ENCODE measurements at places on chromosomes 1 and 21.

DNA sequence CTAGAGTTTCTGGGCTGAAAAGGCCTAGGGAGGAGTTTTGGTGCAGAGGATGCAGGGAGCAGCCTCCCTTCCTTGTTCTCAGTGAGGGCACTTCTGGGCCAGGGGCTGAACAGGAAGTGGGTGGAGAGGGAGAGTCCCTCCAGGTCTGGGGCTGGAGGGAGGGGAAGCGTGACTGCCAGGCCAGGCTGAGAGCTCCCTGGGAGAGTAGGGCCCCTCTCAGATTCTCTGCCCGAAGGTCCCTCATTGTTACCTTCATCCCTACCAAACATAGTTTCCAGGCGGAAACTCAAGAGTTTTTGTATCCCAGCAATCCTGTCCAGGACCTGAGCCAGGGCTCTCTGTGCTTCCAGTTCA lies 36.8 kb downstream of the CITED4 start:
- DNase-seq: no peak

- DNase-seq: peak; percentile 69
Observed at GRCh38 chr1:234486858-234487840, 8.2 kb upstream of the TARBP1 start.

DNA sequence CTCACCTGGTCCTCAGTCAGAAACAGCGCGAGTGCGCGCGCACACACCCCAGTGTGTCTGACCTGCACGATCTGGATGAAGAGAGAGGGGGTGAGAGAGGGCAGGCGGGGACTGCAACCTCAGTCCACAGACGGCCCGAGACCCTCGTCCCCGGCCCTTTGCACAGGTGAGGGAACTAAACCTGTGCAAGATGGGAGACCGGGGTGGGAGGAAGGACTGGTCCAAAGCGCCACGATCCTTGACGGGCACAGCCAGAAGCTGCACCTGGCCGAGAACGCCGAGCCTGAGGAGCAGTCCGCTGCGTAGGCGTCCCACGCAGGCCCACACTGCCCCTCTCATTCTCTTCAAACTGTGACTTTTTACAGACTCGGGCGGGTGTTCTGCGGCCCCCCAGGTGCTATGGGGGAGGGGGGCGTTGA lies 519 bp upstream of the IQCC start:
- no peak for DNase-seq

- DNase-seq: no peak
Observed at GRCh38 chr1:65021795-65022194, 55.4 kb upstream of the JAK1 start.

GRCh38 chr1:215793180-215793579 lies 226.1 kb downstream of the KCTD3 start:
- peak; percentile 86 for DNase-seq

DNA sequence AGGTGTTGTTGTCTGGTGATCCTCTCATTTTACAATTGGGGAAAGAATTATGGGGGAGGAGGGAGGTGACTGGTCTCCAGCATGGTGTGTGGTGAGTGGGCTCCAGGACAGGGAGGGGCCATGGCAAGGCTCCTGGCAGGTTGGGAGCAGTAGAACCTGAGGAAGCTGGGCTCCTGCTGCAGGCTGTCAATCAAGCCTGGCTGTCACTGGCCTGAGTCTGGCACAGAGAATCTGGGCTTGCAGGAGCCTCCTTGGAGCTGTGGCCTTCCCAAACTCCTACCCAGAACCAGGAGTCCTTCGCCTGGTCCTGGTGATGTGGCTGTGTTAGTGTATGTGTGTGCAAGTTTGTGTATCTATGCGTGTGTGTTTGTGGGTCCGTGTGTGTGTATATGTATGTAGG lies 131.9 kb upstream of the CSF3R start:
- DNase-seq: no peak

- DNase-seq: no peak
Observed at GRCh38 chr1:117138106-117138505, 16.6 kb upstream of the TRIM45 start.

- DNase-seq: no peak
Observed at GRCh38 chr1:196027127-196027526, 581.1 kb downstream of the KCNT2 start.

DNA sequence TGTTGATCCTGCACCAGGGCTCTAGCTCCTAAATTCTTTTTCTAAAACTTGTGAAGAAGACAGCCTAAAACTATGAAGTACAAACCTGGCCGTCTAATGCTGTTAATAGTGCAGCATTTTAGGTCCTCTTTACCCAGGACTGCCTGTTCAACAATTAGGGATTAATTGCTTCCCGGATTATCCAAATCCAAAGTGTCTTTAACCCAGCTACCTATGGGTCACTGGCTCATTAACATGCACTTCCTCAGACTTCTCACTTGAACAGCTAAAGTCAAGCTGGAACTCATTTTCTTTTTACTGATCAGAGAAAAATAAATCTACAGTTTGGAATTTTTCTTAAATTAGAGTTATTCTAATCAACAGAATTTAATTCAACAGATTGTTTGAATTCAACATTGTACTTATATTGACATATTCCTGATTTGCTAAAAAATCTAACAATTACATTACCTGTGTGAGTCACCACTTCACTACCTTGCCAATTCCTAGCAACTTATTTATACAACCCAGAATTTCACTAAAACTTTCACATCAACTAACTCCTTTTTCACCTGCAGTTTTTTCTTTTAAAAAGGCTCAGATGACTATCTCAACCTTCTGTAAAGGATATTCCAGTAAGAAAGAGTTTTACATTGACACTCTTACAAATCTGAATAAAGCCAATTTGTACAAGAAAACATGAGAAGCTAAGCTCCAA lies 3.3 kb downstream of the HNRNPU start:
- no peak for DNase-seq

DNA sequence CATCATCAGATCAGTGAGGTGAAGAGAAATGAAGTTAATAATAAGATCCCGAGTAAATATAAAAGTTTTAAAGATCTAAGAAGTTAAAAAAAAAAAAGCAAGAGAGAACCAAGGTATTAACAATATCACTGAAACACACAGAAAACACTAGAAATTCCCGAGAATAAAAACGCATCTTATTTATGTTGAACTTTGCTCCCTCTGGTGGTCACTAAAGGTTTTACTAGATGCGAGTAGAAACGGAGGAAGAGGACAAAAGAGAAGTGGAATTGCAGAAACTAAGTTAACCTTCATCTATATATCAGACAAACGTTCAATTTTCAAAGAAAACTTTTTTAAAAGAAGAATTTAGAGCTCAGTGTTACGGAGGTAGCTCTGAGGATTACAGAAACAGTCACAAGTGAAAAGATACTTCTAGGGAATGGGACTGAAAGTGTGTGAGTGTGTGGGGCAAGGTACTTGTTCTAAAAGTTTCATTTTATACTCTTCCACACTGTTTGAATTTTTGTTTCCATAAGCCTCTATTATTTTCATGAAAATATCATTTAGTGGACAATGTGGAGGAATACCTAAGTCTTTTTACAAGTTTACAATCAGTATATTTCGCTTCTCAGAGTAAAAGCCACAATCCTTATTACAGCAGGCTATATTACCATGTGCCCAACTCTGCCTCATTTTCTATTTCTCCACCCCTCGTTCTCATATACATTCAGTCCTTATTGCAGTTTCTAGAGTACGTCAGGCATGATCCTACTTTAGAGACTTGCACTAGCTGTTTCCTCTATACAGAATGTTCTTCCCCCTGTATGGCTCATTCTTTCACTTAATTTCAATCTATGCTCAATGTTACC lies 19.7 kb downstream of the ACBD6 start:
- peak; percentile 56 for DNase-seq

DNA sequence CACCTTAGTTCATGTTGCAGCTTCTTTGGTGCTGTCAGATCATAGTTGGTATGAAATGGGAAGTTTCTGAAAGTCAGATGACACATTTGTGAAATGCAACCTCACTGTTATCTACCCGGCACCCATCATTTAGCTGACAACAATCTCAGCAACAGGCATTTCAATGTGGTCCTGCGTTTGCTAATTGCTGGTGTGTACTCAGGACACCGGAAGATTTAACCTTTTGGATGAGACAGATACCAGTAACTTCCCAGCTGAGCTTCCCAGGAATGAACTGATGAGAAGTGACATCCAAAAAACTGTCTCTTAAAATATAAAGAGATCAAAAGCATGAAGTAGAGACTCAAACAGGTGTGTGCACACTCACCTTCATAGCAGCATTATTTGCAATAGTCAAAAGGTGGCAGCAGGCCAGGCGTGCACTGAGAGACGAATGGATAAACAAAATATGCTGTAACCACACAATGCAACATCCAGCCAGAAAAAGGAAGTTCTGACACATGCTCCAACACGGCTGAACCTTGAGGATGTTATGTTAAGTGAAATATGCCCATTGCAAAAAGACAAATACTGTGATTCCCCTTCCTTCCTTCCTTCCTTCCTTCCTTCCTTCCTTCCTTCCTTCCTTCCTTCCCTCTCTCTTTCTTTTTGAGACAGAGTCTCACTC lies 7.9 kb upstream of the CLDN14 start:
- DNase-seq: no peak

- peak; percentile 97 for DNase-seq
Observed at GRCh38 chr21:35217504-35218060, 168.5 kb upstream of the RUNX1 start.

DNA sequence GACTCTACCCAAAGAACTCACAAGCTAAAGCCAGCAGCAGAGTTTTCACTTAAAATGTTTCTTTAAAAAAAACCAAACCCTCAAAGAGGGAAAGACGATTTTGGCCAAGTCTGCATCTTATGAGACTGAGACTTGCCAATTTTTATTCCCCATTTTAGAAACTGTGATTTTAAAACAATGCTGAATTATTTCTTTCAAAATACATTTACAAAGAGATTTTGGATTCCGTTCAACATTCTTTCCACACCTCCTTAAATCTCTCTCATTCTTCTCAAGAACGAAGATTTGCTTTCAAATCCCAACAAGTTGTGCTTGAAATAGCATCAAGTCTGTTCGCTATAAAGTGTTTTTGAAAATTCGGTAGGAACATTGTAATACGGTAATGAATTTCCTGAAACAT lies 133.9 kb upstream of the VANGL1 start:
- no peak for DNase-seq

DNA sequence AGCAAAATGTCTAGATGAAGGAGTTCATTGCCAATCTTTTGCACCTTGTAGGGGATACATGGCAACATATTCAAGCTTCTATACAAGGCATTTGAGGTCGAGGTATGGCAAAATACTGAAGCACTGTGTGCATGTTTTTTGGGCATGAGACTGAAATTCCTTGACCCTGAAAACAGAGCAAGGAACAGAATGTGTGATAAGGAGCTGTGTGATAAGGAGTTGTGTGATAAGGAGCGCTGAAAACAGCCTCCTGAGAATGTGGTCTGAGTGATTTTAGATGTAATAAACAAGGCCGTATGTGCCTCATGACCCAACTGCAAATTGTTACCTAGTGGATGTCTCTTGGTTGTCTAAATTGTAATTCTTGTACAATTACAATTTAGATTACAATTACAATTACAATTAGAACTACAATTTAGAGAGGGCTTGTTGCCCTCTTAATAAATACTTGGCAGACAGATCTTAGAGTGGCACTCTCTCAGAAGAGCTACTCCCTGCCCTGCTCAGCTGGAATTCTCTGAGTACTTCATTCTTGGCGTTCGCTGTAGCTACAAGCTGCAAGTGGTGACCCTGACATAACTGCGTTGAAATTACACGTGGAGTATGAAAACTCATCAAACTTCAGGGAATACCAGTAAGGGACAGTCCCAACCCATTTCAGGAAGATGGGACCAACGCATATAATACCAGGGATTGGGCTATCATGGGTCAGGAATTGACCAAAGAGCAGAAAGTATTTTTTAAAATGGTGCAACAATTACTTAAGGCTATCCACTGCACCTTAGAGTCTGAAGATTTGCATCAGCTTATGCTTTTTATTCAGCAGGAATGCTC lies 20.0 kb upstream of the ITLN1 start:
- DNase-seq: no peak

GRCh38 chr1:228155596-228156514 lies 6.1 kb downstream of the GJC2 start:
- DNase-seq: no peak
